Activated naive CD4-positive, alpha-beta T cell treated with Interleukin-2 at 50 U/mL for 16 hours (primary cell): ENCODE measurements at places on chromosomes 11 and 22.

DNA sequence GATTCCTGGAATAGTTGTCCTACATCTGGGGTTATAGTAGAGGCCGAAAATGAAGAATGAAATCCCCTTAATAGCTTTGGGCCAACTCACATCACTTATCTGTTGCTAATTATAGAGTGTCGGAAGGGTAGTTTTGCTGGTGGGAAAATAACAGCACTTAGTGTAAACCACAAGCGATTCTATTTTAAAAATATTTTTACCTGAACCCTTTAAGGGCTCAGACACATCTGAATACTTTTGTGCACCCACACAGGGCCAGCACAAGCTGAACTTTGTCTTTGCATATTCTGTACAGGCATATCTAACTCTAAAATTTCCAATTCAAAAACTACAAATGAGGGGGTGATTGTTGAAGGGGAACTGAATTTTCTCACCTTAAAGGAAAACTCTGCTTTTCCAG is 27.6 kb downstream of the SLC6A5 start:
- DNase-seq = no peak

DNA sequence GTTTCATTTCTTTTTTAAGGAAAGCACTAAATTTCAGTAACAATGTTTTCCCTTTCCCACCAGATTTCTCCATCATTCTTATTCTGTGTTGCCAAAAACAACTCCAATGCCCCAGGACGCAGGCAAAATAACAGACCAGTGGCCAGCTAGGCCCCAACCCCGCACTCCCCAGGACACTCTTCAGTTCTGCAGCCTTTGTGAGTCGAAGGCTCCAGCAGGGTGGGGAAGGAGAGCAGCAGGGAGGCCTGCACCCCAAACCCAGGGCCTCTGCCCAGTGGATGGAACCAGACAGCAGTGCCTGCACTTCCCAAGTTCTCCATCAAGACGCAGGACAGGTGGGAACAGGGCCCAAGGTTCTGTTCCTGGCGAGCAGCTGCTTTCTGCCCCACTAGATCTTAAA is 34.4 kb downstream of the PPP2R1B start:
- no peak for DNase-seq

- no peak for DNase-seq
These were observed 239.2 kb upstream of the LARGE1 start for GRCh38 chr22:34159491-34159890.

DNA sequence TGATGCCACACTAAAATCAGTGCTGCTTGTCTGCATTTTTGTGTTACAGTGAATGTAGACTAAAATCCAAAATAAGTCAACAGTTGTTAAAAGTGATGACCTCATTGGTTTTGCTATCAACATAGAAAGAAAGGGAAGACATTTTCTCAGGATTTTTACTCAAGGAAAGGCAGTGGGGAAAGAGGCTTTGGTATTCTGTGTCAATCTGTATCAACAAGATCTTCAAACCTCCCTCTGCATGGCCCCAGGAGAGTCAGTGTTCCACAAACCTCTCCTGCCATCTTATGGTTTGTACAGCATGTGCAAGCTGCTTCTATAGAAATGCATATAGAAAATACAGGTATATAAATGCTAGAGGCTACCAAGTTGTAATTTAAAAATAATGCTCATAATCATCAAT is 13.8 kb upstream of the OR51M1 start:
- no peak for DNase-seq

GRCh38 chr22:49724030-49724892 is 103.4 kb downstream of the BRD1 start:
- DNase-seq = peak; percentile 49

DNA sequence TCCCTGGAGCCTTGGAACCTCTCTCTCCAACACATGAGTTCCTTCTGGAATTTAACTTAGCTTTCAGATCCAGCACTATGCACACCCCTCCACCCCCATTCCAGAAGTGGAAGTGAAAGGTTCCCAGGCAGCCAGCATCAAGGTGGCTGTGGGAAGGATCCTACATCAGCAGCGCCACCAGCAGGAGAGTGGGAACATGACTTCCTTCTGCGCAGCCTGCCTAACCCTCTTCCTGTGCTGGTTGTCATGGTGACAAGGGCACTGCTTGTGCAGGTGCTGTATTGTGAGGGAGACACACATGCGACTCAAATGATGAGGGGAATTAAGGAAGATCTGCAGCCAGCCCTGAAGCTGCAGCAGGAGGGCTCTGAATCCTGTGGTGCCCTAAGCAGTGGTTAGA is 904.5 kb upstream of the API5 start:
- no peak for DNase-seq

DNA sequence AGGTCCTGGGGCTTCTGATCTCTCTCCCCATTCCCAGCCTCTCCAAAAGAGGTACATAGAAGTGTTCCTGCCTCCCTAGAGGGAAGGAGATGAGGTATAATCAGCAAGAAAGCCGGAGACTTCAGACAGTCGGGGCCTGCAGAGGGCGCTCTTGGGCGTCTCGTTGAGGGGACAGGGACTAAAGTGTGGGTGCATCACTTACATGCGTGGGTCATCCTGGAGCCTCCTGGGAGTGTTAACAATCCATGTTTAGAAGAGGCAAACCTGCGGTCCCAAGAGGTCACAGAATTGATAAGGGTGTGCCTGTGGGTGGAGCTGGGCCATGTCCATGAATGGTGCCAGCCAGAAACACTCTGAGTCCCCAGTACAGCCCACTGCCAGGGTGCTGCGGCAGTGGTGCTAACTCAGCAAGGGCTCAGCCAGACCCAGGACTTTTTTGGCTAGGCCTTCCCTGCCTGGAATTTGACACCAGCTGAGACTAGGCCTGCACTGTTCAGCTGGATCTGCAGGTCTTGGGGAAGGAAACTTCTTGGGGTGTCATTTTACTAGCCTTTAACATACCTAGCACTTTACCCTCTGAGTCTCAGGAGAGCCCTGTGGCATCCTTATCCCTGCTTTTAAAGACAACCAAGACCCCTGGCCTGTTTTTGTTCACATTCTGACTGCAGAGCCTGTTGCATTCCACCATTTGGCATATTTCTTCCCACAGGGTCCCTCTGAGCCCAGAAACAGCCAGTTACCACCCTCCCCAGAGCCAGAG is 5.5 kb downstream of the YDJC start:
- DNase-seq = peak; percentile 49

DNA sequence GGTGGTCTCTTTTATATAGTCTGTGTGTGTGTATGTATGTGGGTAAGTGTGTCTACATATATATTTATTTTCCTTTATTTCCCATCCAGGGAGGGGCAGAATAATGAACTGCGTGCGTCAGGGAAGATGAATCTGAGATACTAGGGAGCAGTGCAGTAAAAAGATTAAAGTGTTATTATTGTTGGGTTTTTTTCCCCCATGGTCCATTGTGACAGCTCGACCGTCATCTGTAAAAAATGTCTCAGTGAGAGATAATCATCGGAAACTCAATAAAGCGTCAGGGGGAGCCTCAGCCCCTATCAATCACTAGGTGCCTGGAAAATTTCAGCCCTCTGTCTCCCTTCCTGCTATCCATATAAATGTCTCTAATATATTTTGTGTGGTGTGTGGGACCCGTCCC is 64.6 kb downstream of the CLPB start:
- no peak for DNase-seq

- no peak for DNase-seq
These were observed 117.8 kb downstream of the FAM76B start for GRCh38 chr11:95671768-95672167.

- DNase-seq = no peak
These were observed at the start of gene APLNR for GRCh38 chr11:57237204-57237681. Gene APLNR, minus strand, starts transcription at chr11:57237250. Its CDS starts 246 bp downstream, at chr11:57237004.
